HEK293T (cell line): ENCODE measurements at places on chromosomes 6 and 20.

DNA sequence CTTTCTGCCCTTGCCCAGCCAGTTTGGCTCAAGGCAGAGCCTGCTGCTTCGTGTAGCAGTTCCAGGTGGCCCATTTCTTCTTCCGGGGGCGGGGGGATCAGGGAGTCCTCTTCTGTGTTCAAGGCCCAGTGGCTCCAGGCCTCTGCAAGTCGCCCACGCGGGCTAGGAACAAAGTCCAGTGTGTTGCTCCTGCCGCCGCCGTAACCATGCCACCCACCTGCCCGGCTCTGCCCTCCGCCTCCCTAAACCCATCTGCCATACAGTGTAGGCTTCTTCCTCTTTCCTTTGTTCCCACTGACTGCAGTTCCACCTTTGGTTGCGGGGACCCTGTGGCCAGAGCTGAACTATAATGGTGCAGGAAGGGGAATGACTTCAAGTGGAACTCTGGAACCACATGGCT, 43.9 kb upstream of the SRF start:
- DNase-seq: no peak

- DNase-seq: no peak
Measured at GRCh38 chr20:47252879-47253307, 103.6 kb downstream of the ZMYND8 start.

GRCh38 chr6:157879034-157879872, 56.2 kb downstream of the SNX9 start:
- no peak for DNase-seq

- DNase-seq: no peak
Measured at GRCh38 chr6:11788043-11788442, 9.4 kb upstream of the ADTRP start.

DNA sequence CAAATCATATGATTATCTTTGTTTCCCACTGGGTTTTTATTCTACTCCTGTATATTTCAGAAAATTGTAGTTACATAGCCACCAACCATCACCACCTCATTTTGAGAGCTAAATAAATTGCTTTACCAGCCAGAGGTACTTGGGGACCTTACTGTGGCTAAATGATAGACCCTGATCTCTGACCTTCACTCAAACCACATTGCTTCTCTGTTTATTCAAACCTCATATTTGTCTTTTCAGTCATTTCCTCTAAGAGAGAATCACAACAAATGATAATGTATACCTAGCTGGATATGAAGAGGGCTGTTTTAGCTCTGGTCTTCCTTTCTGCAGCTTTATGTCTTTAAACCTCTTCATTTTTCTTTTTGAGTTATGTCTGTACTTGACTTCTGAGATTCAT, 142.8 kb downstream of the ADGB start:
- no peak for DNase-seq

DNA sequence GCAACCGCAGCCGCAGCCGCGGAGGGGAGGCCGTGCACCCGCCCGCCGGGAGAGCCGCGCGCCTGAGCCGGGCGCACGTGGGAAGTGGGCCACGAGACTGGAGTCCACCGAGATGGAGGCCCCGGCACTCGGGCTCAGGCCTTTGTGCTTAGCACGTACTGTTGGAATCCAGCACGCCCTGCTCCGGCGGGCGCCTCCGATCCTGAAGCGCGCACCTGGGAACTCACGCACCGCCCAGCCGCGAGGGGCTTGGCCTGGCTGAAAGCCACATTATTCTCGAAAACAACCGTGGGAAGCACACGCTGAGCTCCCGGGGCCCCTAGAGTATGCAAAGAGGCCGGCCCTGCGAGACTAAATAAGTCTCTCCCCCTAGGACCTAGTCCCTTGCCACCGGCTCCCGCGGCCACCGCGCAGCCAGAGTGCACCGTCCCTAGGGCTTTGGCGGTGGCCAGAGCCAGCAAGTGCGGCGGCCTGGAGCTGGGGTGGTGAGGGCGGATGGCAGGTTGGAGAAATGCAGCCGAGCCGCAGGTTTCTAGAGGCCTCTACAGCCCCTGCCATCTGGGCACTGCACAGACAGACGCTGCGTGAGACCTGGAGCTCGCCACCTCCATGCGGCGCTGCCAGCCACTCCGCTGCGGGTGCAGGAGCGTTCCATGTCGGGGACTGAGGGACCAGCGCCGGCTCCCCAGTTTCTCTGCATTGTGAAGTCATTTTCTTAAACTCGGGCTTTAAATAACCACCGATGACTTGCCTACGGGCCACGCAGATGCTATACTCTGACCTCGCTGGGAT, 42.0 kb upstream of the LY86 start:
- peak; percentile 25 for DNase-seq

DNA sequence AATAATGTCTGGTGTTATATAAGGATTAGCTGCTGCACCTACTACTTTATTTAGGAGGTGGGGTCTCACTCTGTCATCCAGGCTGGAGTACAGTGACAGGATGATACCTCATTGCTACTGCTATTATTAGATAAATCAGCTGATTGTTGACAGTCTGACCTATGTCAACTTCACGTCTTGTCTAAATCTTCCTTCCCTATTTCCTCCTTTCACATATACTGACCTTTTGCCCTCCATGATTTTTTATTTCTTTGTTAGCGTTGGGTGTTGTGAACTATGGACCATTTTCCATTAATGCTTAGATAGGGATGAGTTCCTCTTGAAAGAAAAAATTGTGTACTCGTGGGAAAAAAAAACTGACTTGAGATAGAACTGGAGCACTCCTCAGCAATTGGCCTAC, 109.9 kb upstream of the BEND6 start:
- no peak for DNase-seq

DNA sequence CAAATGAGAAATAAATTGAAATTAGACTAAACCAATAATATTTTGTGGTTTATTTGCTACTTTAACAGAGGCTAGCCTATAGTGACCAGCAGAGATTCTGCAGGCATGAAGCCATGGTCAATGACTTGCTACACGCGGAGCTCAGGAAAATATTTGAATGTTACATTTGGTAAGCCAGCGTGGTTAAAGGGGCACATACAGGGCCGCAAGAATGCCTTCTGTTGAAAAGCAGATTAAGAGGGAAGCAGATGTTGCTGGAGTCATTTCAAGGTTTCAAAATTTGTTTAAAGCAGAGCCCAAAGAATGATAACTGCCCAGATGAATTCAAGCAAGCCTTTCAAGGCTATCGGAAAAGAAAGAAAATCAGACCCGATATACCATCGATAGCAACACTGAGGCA, 294.3 kb upstream of the MAN1A1 start:
- no peak for DNase-seq

GRCh38 chr20:23937303-23938117, 51.1 kb downstream of the GGTLC1 start:
- peak; percentile 54 for DNase-seq

DNA sequence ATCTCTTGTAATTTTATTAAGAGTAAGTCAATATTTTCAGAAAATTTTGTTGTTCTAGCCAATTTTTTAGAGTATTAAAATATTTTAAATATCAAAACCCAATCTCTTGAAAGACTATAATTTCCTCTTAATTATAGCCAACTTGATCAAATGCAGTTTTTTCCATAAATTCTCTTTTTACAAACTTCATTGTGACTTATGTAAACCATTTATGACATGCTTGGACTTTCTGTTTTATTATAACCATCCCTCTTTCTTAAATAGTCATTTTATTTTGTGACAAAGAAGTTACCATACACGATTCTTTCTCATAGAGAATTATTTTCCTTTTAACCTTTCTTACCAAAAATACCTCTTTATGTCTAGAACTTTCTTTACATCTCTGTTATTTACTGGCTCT, 1075.5 kb downstream of the KHDRBS2 start:
- DNase-seq: no peak

GRCh38 chr6:31681135-31681671, 336 bp upstream of the LY6G5C start:
- no peak for DNase-seq

GRCh38 chr6:49666480-49666879, 29.8 kb upstream of the RHAG start:
- no peak for DNase-seq

DNA sequence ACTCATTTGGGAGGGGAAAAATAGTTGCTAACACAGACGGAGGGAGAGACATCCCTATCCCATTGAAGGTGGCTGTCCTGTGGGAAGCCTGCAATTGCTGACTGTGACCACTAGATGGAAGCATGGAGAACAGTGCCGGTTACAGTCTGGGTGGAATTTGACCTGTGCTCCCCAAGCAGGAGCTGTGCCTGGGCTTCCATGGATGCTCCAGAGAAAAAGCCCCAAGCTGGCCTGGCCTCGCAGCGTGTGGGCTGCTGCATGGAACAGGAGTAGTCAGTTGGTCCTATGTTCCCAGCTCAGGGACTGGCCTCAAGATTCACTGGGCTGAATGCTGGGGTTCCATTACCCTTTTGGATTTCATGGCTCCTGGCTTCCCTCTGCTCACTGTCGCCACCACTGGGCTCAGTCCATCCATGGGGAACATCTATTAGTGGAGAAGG, 116.3 kb upstream of the CHD6 start:
- peak; percentile 70 for DNase-seq

GRCh38 chr6:114195027-114195365, 147.8 kb downstream of the HS3ST5 start:
- DNase-seq: no peak

- no peak for DNase-seq
Measured at GRCh38 chr6:89858041-89858440, 28.4 kb downstream of the CASP8AP2 start.

DNA sequence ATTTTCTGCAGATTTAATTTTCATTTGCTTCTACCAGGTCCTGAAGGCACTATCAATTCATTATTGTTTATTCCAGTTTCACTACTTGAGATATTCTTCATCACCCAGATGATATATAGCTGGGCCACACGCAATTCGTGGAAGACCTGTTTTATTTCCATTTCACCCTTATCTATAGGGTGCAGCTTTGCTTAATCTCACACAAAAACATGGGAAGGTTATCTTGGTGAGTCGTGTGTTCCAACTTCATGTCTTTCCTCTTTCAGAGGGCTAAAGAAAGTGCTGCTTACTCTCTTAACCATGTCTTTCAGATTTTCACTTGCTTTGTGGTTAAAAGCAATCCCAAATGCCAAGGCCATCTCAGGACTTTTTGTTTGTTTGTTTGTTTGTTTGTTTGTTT, 194.0 kb downstream of the SOD2 start:
- no peak for DNase-seq
